ENCODE measurements at places on chromosomes 7 and 10.
A peak's percentile ranks its signal among the peaks of the same experiment; 100 is the strongest.

- no peak for DNase-seq
These were observed 13.5 kb downstream of the KCNH2 start for GRCh38 chr7:150964593-150965111.

- DNase-seq: no peak
These were observed 17.6 kb upstream of the AASS start for GRCh38 chr7:122161628-122162027.

DNA sequence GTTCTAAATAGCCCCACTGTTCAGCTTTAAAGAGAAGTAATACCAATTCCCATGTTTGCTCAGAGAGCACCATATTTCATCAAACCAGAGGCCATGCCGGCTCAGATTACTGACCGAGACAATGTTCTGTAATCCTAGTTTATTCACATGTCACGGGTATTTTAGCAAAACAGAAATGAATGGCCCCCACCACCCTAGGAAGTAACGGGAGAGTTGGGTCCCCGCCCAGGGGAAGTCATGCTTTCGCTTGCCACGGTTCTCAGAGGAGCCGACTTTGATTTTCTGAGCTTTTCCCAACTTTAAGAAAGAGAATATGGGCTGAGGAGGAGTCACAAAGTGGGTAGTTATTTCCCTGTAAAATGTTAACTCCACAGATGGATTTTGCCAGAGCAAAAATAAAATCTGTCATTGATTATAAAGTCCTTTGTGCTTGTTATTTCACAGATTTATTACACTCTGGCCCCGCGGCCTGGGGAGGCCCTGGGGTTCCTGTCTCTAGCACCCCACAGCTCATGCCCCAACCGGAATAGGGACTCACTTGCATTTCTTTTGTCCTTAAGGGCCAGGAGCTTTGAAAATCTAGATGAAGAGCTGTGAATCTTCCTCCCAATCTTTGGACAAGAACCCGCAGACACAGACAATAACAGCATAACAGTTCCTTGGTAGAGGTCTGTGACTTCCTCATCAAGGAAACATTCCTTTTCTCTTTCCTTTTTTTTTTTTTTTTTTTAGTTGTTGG, 3.7 kb upstream of the GDF10 start:
- DNase-seq: no peak

DNA sequence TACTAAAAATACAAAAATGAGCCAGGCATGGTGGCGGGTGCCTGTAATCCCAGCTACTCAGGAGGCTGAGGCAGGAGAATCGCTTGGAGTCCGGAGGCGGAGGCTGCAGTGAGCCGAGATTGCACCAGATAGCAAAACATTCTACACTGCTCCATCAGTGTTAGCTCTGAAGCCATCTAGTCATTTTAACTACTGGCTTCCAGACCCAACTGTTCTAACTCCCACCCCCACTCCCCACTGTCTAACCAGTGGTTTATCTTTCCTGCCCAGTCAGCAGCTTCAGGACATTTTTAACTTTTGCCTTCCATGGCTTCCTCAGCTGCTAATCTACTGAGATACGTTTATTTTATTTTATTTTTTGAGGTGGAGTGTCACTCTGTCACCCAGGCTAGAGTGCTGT, 6.2 kb upstream of the FRAT1 start:
- no peak for DNase-seq

DNA sequence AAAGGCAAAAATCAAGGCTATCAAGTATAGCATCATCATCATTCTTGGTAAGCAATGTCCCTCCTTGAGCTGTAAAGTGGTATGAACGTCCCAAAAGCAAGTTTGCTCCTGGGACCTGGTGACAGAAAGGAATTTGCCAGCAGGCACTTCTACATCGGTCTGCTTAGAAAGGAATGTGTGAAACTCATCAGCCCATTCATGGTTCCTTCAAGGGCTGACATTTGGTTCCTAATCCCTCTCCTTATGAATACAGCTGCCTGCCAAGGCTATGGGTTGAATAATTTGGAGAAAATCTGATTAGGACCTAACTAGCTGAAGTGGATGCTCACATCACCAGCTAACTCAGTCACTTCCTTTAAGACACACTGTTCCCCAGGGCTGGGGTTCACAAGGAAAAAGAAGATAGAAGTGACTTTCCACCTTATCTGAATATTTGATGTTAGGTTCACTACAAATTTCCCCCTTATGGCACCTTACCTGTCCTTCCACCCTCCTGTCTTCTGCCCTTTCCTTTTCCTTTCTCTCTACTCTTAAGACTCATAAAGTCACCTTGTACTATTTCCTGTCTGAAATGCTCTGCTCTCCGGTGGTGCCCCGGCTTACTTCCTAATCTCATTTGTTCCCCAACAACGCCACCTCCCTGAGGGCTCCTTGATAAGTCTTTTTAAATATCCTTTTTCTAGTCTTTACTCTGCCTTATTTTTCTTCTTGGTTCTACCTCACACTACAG, 187.1 kb downstream of the NPSR1 start:
- DNase-seq: no peak

DNA sequence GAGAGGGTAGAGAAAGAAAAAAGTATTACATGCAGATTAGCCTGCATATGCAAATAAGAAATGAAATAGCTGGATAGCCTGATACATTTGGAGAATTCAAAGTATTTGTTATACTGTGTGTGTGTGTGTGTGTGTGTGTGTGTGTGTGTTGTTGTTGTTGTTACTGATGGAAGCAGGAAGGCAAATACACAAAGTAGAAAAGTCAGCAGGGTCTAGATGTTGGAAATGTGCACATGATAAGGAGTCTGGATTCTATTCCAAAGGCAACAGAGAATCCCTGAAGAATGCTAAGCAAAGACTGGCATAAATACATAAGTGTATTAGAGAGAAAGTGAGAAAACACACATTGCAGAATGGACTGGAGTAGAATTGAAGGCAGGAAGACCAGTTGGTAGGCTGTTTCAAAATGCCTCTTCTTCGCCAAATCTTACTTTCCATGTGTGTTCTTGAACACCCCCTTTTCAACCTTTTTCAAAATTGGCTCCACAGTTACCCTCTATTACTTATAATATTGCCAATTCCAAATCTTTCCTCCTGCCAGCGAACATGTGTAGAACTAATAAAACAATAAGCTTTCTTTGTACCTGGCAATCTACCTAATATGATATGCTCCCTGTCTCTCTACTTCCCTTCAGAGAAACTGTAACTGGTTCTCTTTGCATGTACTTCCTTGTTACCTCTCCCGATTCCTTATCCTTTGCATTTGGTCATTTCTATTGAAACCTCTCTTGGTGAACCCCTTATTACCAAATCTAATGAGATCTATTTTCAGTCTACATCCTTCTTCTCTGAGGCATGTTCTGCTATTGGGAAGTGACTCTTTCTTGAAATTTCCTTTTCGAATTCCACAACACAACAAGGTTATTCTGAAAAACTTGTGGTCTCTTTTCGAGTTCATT, 6.2 kb downstream of the CPED1 start:
- DNase-seq: no peak

GRCh38 chr10:990808-991207, 2.6 kb downstream of the GTPBP4 start:
- no peak for DNase-seq

- no peak for DNase-seq
These were observed 163.1 kb upstream of the NPVF start for GRCh38 chr7:25391295-25391861.

DNA sequence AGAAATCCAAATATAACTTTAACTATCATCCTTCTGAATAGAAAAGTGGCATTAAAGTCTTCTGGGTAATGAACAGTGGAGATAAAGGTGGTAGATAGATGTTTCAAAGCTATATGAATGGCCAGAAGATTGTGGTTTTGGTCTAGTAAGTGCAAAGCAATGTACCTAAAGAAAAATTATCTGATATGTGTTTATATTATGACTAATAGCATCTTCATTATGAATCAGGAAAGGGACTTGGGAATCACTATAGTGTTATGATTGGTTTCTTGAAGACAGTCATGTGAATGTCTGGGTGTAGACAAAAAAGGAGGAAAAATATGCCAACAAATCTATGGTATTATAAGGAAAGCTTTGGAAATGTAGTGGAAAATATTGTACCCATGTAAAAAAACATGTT, 3.0 kb downstream of the ZNF518A start:
- DNase-seq: no peak

DNA sequence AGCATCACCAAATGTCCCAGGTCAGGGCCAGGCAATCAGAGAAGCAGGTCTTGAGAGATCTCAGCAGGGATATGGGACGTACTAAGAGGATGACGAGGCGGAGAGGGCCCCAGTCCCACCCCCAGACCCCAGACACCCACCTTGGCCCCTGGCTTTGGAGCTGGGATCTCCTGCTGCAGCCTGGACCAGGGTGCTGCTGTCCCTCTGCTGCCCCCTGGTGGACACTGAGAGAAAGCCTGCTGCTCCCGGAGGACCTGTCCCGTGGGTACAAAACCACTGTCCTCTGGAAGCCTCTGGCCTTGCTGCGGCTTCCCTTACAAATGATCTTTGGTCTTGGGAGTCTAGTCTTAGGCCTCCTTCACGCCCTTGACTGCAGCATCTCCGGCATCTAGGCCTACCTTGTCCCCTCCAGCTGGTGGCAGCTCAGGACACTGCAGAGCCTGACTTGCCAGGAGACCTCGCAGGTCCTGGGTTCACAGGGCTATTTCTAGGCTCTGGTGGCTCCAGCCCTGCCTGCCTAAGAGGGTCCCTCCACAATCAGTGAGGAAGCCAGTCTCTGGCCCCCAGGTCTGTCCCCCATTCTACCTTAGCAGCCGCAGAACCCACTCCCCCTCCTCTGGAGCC, 97.1 kb downstream of the RGS10 start:
- peak; percentile 12 for DNase-seq

GRCh38 chr10:69768386-69768785, 33.3 kb upstream of the COL13A1 start:
- DNase-seq: no peak

DNA sequence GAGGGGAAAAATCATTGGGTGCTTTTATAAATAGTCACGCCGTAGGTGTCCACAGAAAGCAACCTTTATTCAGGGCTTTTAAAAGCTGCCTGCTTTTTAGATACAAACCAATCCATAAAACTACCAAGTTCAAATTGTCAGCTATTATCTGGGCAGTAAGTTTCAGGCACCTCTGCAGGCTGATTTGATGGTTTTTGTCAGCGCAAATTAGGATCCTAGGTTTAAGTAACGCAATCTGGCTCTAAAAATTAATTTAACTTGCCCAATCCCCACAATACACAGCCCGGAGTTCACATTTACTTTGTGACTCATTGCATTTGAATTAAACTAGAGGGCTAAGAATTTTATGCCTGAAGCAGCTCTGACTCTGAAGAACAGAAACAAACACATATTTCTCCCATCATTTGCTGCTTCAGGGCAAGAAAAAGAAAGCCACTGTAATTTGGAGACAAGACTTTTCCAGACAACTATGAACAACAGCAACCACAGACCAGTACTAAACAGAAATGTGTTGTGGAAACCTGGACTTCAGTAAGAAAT, 43.3 kb downstream of the NRP1 start:
- DNase-seq: no peak

GRCh38 chr7:2974093-2974819, 69.4 kb downstream of the CARD11 start:
- DNase-seq: no peak

DNA sequence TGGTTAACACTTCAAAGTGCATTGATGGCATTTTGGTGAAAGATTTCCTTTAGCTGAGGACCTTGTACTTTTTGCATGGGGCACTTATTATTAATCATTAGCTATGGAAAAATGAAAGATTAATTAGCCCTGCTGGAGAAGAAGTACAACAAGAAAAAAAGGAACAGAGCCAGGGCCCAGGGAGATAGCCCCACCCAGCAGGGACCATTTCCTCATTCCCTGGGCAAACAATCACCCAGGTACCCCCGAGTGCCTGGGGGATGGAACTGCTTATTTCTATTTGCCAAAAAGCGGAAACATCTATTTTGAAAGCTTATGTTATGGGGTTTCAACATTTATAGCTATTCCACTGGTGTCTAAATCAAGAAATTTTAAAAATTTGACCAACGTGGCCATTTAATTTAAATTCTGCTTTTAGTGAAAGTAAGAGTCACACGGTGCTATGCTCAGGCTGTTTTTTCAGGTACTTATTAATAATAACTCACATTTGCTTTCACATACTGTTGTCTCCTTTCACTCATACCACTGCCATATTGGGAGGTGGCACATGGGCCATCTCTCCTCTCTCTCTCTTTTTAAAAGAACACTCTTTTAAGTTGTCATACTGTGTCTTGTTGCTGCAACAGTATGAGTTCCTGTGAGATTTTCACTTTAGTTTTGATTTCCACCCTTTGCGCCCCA, 143.6 kb upstream of the KIF5B start:
- no peak for DNase-seq

DNA sequence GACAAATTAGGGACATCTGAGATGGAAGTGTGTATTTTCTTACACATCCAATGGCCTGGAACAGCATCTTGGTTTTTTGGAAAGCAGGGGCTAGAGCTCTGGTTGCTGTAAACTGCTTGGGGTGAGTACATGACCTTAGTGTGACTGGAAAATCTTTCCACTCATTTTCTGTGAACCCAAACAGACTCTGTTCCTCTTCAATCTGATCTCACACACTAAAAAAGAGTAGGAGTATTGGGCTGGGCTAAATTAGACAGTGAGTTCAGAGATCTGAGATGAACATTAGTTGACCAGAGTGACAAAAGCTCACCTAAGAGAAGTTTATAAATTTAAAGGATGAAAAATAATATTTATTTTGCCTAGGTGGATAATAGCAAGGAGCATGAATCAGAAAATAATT, 59.2 kb downstream of the OR13A1 start:
- no peak for DNase-seq

- DNase-seq: no peak
These were observed 567.2 kb downstream of the SUGCT start for GRCh38 chr7:40701836-40702551.

DNA sequence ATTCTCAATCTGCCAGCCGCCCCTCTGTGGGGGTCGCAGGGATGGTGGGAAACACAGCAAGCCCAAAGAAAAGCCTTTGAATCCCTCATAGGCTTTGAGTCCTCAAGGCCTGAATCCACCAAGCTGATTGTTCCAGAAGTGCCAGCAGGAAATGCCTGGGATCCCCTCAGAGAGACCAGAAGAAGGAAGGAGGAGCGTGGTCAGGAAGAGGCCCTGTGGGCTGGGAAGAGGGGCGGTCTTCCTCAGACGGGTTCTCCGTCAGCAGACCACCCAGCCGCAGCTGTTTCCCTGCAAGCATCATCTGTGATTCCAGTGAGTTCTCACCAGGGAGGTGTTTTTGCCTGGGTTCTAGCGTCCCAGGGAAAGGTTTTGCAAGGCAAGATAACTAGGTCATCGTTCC, 190.0 kb upstream of the KLF6 start:
- no peak for DNase-seq

- no peak for DNase-seq
These were observed 12.0 kb upstream of the RASSF4 start for GRCh38 chr10:44947371-44948152.
